HL-60 (cell line): ENCODE measurements at places on chromosomes 2 and 18.

GRCh38 chr18:55633032-55633431 lies 45.0 kb upstream of the TCF4 start:
- DNase-seq = no peak

DNA sequence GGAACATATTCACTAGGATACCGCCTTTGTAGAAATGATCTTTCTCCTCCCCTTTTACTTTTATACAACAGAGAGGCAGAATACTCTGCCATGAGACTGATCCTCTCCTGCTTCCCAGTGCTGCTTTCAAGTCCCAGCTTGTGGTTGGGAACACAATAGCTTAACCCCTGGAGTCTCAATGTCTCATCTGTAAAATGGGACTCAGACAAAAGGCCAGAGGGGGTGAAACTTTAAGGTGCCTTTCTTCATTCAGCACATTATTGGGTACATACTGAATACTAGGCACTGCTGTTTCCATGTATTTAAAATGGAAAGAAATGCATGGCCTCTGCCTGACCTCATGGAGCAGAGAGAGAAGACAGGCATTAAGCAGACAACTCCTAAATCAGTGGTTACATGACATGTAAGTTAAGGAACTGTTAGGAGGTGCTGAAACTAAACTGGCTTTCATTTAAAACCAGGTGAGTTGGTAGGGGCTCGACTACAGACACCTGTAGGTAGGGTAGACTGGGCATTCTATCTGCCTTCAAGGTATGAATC lies 53.8 kb downstream of the MAP4K4 start:
- DNase-seq = no peak

DNA sequence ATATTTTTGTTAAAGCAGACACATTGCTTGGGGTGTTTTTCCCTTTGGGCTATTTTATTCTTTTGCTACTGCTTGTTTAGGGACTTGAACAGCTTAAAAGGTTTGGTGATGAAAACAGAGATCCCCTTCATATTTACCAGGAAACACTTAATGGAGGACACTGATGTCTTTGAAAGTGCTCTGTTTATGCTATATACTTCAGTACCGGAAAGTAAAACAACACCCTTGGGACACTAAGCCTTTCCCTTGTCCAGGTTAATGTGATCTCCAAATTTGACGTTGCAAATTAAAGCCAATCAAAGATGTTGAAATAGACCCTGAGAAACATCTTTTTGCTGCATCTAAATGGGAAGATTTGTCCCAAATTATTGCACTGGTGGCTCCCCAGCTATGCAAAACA lies 564.6 kb upstream of the PKDCC start:
- no peak for DNase-seq

- peak; percentile 85 for DNase-seq
Observed at GRCh38 chr2:73985308-73986084, 786 bp downstream of the TET3 start.

GRCh38 chr2:161122772-161123530 lies 37.3 kb upstream of the TANK start:
- DNase-seq = peak; percentile 47

GRCh38 chr2:118763797-118764196 lies 83.7 kb downstream of the EN1 start:
- no peak for DNase-seq

DNA sequence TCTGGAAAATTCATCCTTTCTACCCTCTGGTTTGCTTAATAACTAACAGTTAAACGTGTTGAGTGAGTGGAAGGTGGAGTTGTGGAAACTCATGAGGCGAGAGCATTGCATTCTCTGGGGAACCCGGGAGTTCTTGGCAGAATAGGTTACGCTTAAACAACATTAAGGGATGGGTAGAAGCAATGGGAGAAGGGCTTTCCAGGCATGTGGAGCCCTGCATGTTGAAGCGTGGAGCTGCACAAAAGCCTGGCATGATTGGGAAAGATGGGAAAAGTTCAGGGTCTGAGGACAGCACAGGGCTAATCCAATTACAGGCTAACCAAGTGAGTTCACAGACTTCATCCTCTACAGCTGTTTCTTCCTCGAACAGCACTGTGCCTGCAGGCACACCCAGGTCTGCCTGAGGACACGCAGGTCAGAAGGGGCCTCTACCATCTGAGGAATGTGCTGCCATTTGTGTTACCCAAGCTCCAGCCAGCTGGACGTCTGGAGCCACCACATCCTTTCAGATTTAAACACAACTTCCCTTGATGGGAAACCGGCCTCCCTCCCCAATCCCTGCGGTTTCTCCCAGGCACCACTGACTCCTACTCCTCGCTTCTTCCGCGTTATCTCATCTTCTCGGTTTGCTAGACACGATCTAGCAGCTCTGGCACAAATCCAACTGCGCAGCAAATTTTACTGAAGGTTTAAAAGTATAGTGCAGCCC lies 164.2 kb downstream of the ANTXR1 start:
- peak; percentile 91 for DNase-seq

DNA sequence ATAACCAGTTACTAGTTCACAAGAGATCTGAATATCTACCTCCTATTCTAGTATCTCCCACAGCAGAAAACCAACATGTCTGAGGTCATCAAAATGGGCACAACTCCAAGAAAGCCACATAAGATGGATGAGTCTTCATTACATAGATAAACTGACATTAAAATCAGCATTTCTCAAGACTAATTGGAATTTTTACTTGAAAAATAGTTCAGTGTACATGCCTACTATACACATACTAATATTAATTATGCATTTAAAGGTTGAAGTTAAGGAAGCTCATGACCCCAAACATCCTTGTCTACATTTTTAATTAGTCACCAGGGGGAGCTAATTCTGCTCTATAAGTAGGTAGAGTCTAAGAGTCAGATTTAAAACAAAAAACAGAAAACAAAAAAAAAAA lies 41.9 kb downstream of the ZNF521 start:
- no peak for DNase-seq

- no peak for DNase-seq
Observed at GRCh38 chr2:127100251-127101047, 6.5 kb downstream of the BIN1 start.

- peak; percentile 13 for DNase-seq
Observed at GRCh38 chr2:128280901-128281321, 37.8 kb downstream of the HS6ST1 start.

- peak; percentile 86 for DNase-seq
Observed at GRCh38 chr2:30447149-30448045, at the start of gene LCLAT1. LCLAT1 (plus strand) TSS chr2:30447246; CDS start chr2:30525591, 78,345 bp downstream.

- no peak for DNase-seq
Observed at GRCh38 chr2:99615247-99615771, 125.5 kb upstream of the REV1 start.

DNA sequence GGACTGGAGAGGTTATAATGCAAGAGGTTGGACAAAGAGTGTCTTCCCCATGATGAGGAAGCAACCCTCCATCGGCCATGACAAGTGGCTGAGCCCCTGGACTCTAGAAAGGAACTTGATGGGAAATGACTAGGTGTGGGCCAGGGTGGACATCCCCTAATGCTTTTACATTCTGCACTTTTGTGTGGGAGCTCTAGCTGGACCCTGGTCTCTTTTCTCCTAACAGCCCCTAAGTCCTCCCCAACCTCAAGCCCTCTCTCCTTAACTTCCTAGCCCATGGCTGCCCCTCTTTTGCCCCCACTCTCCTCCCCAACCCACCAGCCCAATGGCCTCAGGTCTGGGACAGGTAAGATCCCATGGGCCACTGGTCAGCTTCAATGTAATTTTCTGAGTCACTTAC lies 2.4 kb downstream of the CD207 start:
- DNase-seq = no peak

- DNase-seq = no peak
Observed at GRCh38 chr18:22544626-22545025, 126.9 kb upstream of the CTAGE1 start.

DNA sequence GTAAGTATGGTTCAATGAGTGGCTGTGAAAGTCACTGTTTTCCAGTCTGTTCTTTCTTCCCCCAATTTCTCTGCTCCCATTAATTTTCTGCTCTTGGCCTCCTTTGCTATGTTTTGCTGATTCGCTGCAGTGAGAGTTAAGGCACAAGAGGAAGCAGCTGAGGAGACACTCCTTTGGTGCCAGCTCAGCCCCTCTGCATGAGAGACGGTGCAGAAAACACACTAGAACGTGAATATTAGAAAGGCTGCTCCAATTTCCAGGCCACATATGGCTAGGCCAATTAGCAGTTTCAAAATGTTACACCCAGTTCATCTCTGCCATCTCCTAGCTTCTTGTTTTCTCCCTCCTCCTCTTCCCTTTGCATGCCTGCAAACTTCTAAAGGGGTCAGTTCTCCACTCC lies 38.9 kb downstream of the AKAIN1 start:
- DNase-seq = no peak

DNA sequence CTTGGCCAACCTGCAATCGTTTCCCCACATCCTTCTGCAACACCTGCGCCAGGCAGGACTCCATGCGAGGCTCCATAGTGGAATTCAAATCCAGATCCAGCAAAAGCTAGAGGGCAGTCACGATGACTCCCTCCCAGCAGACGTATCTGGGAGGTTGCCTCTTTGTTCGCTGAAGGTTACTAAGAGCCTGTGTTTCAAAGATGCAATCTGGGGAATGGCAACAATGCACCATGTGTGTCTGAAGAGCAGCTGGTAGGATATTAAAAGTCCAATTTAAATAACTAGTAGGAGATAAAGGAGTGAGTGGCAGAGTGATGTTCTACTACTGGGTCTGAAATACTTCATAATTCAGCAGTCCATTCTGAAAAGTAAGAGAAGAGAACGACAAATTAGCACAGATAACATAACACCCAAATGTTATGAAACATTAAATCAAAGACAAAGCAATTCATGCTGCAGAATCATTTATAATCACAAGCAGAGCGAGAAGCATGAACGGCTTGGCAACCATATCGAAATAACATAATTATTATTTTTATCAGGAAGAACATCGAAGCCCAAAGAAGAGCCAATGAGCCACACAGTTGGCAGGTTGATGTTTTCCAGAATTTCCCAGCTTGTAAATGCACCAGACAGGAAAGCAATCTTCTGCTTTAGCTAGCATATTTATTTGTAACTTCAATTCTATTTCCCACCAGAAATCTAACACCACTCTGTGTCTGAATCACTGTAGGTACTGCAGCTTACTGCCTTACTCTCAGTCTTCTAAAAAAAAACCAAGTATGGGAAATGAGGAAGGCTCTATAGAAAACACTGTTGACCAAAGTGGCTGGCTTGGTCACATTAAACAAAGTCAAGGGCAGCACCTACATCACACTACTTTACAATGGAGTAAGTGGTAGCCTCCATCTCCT lies 43.2 kb downstream of the CLASP1 start:
- no peak for DNase-seq

GRCh38 chr2:218298314-218298875 lies 6.1 kb upstream of the TMBIM1 start:
- no peak for DNase-seq

- DNase-seq = no peak
Observed at GRCh38 chr2:98487101-98487805, 42.6 kb downstream of the INPP4A start.

DNA sequence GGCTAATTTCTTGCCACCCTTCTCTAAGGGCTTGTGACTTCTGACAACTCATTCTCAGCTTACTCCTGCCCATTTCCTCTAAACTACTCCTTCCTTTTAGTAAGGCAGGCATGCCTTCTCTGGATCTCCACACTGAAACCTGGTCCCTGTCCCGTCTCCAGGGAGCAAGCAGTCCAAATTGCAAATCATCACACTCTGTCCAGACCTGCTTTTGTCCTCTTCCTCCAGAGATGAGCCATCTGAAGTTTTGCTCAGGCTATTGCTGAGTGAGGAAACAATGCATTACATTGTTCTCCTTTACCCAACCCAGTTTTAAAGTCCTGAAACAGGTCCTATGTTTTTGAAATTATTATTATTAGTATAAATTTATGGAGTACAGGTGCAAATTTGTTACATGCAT lies 57.3 kb downstream of the ARHGAP25 start:
- DNase-seq = no peak

DNA sequence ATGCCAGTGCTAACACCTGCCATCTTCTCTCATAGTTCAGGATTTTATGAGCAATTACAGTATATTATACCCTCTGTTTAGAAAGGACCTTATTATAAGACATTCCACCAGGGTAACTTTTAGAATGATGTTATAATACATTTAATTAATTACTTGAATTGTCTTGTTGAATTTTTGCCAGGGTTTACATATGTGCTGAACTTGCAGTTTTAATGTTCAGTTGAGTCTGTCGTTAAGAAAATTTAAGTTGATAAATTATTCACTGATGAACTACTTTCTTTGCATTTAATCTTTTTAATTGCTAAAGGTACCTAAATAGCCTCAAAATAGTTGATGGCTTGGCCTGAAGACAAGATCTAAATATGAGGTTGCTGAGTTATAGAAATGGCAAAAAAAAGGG lies 68.1 kb downstream of the SCN2A start:
- DNase-seq = no peak

GRCh38 chr2:120396013-120396860 lies 50.3 kb downstream of the INHBB start:
- DNase-seq = no peak

DNA sequence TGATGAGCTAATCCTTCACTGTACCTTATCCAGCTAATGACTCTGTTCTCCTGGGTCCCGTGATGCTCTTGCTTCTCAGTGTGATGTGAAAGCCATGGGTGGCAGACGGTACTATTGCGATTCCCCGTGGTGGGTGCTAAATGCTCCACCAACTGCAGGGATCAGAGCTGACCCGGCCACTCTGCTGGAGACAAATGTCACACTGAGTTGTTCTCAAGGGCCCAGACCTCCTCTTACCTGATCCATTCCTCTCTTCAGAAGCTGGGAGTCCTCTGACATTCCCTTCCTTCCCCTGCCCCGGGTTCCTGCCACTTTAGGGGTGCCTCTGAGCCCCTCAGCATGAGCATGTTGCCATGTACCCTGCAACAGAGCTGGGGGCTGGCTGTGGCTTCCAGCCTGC lies 105.1 kb downstream of the MAPK4 start:
- DNase-seq = no peak

- DNase-seq = no peak
Observed at GRCh38 chr2:47257946-47258348, 102.8 kb upstream of the STPG4 start.

DNA sequence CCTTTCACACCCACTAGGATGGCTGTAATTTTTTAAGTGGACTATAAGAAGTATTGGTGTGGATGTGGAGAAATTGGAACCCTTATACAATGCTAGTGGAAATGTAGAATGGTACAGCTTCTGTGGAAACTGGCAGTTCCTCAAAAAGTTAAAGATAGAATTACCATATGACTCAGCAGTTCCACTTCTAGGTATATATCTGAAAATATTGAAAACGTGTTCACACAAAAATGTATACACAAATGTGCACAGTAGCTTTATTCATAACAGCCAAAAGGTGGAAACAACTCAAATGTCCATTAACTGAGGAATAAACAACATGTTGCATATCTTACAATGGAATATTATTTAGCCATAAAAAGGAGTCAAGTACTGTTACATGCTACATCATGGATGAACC lies 17.7 kb downstream of the TANK start:
- DNase-seq = no peak

GRCh38 chr2:149561309-149561926 lies 26.2 kb downstream of the MMADHC start:
- peak; percentile 23 for DNase-seq

- no peak for DNase-seq
Observed at GRCh38 chr2:147388217-147388616, 456.6 kb upstream of the ACVR2A start.
